ENCODE measurements at places on chromosomes 7 and 10.

GRCh38 chr10:101559596-101560297, 28.3 kb downstream of the POLL start:
- DNase-seq = no peak

DNA sequence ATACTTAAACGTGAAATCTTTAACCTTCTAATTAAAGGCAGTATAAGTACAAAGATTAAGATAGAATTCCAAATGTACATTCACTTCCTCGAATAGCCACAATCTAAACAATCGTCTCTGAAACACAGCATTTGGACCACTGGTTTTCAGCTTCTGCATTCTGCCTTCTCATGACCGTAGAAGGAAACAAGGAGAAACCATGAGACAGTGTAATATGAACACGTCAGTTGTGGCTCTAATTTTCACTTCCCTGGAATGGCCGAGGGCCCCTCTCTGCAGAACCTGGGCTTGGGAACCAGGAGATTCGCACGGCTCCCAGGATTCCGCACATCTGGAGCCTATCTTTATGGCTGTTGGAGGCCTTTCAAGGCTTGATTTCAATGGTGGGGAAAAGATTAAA, 189.3 kb downstream of the KLF6 start:
- DNase-seq = no peak

GRCh38 chr7:144438759-144439158, 35.3 kb upstream of the NOBOX start:
- no peak for DNase-seq

GRCh38 chr7:47170516-47170915, 411.4 kb downstream of the TNS3 start:
- DNase-seq = no peak

DNA sequence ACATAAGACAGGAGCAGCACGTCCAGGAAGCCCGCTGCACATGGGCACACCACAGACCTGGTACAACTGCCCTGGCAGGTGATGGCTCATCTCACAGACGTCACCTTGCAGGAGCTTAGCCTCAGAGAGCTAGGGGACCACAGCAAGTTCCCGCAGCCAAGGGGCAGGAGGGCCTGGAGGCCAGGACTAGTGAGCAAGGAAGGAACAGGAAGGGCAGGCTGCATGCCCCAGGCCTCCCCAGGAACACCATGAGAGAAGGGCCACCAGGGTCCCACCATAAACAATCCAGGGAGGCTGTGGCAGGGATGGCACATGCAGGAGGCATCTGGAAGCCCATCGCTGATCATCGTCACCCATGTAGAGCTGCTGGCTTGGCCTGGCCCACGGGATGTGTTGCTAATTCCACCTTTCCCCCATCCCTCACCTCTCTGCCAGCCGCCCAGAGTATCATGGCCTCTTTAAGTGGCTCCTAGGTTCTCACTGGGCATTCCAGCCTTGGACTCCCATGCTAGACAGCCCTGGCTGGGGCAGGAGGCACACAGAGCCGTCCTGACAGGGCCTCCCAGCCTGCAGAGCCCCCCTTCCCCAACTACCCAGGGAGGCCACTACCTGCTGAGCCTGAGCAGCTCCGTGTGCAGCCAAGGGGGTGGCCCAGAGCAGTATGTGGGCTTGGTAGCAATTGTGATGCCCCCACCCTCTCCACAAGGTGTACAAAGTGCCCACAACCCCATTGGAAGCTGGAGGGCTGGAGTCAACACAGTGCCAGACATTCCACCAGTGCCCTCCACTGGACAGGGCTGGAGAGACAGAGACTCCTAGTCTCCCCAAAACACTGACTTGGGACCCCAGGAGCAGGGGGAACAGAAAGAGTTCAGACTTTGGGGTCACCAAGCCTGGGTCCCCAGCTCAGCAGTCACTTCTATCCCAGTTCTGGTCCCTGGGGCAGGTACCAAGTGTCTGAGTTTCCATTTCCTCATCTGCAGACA, 35.5 kb downstream of the GRID1 start:
- no peak for DNase-seq

DNA sequence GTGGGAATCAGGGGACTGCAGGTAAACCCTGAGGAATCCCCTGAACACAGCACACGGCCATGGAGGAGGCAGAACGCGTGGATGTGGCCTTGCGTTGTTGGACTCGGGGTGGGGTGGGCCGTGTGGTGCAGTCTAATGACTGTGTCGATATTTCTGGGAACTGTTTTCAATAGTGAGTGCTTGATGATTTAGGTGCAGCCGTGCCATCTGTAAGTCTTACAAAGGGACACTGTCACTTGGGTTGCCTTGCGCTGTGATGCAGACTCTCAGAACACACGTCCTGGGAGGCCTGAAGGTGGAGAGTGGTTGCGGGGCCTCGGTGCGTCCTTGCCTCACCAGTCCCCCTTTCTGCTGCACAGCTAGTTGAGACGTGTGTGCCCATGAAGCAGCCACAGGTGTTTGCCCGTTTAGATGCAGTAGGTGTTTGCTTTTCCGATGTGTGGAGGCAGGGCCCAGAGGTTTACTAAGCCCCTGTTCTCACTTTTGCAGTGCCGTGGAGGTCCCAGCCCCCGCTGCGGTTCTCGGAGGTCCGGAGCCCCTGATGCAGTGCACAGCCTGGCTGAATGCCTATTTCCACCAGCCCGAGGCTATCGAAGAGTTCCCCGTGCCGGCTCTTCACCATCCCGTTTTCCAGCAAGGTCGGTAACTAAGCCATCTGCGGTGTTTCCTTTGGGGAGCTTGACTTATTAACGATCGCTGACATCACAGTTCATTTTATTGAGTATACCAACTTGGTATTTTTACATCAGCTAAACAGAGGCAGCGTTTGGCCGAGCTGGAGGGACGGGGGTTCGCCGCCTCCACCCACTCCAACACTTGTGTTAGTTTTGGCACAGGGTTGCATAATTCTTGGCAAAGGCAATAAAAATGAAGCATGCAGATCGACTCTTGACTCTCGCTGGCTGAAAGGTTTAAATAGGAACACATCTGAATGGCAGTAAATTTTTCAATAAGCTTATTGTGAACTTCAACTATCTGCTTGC, 240.7 kb downstream of the MGMT start:
- no peak for DNase-seq

DNA sequence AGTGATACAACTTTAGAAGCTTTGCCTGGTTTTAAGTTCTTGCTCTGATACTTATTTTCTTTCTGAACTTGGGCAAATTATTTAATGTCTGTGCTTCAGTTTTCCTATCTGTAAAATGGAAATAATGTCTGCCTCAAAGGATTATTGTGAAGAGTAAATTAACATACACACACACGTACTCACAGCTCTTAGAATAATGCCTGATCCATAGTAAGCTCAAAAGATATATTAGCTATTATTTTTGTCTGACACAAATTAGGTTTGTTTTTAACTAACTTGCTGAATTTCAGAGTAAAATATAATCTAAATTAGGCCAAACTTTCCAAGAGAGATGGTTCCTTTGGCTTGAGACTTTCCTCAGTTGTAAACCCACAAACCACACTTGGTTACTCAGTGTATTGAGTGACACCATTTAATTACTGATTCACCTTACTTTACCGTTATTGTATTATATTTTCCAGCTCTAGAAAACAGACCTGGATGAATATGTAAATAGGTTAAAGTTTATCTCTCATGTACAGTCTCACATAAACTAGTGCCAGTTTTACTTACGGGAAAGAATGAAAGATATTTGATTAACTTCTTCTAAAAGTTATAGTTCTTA, 50.4 kb downstream of the VTI1A start:
- DNase-seq = no peak

- no peak for DNase-seq
Measured at GRCh38 chr7:131235489-131236317, 92.0 kb upstream of the MKLN1 start.

GRCh38 chr7:129210256-129210988, 14.4 kb upstream of the AHCYL2 start:
- no peak for DNase-seq

GRCh38 chr10:104340111-104340526, 1.9 kb upstream of the ITPRIP start:
- DNase-seq = no peak

DNA sequence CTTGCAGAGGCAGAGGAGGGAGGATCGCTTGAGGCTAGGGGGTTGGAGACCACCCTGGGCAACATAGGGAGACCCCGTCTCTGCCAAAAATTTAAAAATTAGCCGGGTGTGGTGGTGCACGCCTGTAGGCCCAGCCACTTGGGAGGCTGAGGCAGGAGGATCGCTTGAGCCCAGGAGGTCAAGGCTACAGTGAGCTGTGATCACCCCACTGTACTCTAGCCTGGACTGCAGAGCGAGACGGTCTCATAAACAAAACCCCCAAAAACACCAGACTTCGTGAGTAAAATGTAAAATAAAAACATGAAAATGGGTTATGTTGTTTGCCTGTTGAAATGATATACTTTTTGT, 699 bp downstream of the LHPP start:
- no peak for DNase-seq

GRCh38 chr10:125631806-125632205, 51.2 kb downstream of the TEX36 start:
- no peak for DNase-seq

DNA sequence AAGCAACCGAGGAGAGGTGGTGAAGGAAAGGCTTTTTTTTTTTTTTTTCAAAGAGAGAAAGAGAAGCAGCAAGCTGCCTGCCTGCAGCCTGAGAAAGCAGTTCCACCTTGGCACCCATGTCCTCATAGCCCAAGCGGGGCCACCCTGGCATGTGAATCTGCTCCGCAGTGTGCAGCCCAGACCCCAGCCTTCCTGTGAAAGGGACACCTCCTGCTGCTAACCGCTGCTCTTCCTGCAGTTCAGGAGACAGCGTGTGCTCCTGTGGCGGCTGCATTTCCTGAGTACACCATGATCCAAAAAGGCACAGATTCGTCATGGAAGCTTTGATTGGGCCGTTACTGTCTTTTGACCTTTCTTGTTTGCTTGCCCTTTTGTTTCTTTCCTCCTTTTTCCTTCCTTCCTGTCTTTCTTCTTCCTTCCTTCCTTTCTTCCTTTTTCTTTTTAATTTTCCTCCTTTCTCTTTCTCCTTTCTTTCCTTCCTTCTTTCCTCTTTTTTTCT, 38.1 kb downstream of the IKZF1 start:
- no peak for DNase-seq

GRCh38 chr10:37734971-37735370, 122.4 kb downstream of the ZNF248 start:
- DNase-seq = no peak

- no peak for DNase-seq
Measured at GRCh38 chr10:34343764-34344163, 471.3 kb downstream of the PARD3 start.

DNA sequence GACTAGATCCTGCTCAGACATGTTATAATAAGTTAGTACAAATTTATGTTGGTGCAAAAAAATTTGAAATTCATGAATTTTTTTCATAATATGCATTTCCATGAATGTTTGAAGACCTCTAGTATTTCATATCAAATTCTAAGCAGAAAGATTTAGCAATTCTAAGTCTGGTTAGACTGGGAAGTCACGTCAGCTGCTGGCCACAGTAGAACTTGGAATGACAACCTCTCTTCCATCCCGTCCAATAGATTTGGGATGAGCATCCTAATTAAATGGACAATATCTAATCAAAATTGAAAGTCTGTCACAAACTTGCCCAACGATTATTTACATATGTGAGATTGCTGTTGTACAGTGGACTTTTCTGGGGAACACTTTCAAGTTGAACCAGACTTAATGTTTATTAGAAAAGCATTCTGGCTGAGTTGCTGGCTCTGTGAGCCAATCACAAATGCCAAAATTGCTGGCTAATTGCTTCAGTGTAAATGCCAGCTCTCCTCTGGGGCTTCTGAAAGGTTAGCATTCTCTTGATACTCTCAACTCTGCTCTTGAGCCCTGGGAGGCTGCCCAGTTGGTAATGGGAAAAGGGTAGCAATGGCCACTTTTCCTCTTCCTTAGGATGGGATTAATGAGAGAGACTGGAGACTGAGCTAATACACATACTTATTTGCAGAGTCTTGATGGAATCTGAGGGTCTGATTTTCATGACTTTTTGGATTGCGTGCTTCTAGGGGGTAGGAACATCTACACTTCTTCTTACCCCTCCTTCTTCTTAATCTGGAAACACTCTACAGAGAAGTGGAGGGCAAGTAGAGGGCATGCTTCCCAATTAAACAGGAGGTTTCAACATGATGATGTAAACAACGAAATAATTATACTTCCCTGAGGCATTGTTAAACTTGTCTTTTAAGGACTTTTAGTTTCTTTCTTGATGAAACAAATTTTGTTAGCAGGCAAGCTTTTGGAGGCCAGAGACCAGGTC, 253.5 kb downstream of the BAMBI start:
- no peak for DNase-seq

GRCh38 chr7:73871163-73872011, 10.4 kb downstream of the TMEM270 start:
- no peak for DNase-seq

DNA sequence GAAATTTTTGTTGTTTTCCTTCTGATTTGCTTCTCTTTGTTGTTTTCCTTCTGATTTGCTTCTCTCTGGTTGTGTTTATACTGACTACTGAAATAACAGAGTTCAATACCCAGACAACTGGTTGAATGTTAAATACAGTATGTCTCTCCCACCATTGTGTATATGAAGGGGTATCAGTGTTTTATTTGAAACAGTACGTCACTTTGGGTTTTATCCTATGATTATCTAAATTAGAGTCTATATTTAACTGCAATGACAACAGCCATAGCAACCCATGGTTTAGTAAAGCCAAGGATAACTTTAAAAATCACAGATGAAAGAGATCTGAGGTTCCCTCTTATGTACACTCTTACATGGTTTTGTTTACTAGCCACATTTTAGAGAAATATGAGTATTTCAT, 141.3 kb downstream of the GNAT3 start:
- no peak for DNase-seq

DNA sequence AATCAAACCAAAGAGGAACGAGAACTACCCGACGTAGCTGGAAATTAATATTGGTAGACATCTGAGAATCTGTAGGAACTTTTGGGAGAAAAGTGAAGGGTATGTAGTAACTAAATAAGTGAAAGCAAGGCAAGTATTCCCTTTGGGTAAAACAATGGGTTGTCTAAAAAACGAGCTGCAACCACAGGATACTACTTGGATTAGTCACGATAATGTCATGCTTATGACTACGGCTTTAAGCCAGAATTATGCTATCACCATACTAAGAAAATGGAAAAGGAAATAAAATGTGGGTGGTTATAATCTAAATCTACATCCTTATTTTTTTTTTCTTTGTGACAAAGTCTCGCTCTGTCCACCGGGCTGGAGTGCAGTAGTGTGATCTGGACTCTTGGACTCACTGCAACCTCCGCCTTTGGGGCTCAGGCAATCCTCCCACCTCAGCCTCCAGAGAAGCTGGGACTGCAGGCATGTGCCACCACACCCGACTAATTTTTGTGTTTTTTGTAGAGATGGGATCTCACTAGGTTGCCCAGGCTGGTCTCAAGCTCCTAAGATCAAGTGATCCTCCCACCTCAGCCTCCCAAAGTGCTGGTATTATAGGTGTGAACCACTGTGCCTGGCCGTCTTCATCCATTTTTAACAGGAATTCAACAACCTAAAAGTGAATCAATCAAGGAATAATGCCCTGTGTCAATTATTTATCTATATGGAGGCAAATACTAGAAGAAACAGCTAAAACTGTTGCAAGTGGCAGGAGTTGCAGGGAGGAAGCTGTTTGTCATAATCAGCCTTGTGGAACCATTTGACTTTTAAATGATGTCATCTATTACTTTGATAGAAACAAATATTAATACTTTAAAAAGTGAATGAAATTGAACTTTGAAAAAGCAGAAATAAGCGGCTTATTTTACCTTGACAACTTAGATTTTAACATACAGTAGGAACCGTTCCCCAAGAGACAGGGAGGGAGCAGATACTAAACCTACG, 189.3 kb downstream of the PRPF18 start:
- DNase-seq = no peak

GRCh38 chr7:39480901-39481300, 85.3 kb upstream of the YAE1 start:
- DNase-seq = no peak

- DNase-seq = no peak
Measured at GRCh38 chr10:78761311-78761781, 307.4 kb upstream of the ZMIZ1 start.

Measured in cortex of kidney (tissue), 1 donor.